ENCODE measurements at places on chromosomes 6 and 20.

- no peak for DNase-seq
Measured at GRCh38 chr6:36121787-36122494, 8.4 kb upstream of the MAPK13 start.

DNA sequence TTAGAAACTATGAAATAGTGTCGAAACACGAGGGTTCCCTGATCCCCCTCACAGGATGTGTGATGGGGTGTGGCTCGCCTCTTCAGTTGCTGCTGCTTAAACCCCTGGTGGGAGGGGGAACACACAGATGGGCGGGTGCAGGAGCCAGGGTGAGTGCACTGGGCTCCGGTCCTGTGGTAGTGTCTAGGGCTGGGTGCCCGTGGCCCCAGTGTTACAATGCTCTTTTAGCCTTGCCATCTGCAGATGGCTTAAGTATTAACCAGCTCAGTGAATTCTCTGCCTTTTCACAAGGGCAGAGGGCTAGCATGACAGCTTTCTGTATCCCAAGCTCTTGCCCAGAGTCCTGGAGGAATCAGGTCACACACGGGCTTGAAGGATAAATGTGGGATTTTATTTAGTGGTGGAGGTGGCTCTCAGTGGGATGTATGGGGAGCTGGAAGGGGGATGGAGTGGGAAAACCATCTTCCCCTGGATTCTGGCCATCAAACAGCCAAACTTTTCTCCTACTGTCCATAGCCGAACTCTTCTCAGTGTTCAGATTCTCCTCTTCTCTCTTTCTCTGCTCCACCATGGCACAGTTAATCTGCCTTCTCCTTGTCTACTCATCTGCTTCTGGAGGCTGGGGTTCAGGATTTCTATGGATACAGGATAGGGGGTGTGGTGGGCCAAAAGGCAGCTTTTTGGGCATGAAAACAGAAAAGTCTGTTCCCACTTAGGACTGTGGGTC, 659.0 kb downstream of the EPM2A start:
- DNase-seq, result no peak

DNA sequence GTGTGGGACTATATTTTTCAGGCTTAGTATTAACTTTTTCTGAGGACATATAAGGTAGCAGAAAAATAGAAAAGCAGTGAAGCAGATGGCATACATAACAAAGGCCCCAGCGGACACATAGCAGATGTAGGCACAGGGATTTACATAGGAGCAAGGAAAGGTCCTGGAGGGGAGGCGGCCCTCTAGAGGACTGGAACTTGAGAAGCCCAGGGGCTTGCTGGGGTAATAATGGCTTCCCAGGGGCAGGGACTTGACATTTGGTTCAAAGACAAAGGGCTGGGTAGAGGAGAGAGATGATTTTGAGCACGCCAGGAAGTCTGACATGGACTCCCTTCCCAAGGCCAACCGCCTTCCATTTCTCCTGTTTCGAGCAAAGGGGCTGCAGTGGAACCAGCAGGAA, 31.7 kb upstream of the OSTM1 start:
- no peak for DNase-seq

GRCh38 chr6:130262008-130262407, 39.3 kb upstream of the SAMD3 start:
- no peak for DNase-seq

DNA sequence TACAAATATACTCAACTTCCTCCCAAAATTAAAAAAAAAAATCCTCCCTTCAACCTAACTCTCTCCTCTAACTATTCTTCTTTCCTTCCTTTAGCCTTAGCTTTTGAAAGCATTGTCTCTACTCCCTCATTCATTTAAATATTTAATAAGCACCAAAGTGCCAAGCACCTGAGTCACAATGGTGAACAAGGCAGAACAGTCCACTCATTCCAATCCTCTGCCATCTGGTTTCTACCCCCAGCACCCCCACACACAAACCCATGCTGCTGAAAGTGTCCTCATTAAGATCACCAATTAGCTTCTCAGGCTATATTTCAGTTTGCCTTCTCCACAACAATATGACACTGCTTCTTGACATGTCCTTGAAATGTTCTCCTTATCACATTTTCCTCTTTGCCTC, 76.3 kb downstream of the DTNBP1 start:
- DNase-seq, result peak; percentile 6

- DNase-seq, result no peak
Measured at GRCh38 chr6:36389353-36389752, 1.9 kb upstream of the ETV7 start.

- DNase-seq, result no peak
Measured at GRCh38 chr6:24893342-24893850, 42.4 kb downstream of the RIPOR2 start.

DNA sequence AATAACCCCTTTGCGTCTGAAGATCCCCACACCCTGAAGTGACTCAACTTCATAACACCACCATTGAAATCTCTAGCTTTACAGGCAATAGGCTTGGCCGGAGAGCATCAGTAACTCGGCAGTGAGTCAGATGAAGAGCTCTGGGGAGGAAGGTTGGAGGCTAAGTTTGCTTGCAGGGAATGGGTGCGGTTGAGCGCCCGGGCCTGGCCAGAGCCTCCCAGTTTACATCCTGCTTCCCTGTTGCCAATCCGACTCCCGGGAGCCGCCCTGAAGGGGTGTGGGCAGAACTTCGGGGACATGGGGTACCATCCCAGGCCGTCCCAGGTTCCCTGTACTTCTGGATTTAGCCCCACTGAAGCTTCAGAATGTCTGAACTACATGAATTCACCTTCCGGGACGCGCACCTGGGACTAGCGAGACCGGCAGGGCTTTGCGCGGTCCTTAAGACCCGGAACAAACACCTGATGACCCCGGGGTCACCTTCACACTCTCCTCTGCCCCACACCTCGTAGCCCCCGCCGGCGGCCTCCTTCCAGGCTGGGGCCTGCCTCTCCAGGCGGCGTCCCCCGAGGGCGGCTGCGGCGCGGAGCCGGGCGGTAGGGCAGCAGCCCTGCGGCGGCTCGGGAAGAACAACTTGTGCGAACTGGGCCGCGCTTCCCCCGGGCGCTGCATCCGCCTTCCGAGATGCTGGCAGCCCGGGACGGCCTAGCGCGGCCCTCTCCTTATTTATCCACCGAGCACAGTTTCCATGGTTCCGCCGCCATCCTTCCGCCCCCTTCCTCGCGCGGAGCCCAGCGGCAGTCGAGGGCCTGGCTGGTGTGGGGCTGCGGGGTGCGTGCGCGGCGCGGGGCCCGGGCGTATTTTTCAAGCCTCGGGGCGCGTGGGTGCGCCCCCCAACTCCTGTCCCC, 56.6 kb upstream of the RREB1 start:
- DNase-seq, result peak; percentile 79

- peak; percentile 34 for DNase-seq
Measured at GRCh38 chr20:25360631-25361286, 29.9 kb downstream of the ABHD12 start.

- DNase-seq, result no peak
Measured at GRCh38 chr6:141483598-141484061, 649.1 kb upstream of the GJE1 start.

DNA sequence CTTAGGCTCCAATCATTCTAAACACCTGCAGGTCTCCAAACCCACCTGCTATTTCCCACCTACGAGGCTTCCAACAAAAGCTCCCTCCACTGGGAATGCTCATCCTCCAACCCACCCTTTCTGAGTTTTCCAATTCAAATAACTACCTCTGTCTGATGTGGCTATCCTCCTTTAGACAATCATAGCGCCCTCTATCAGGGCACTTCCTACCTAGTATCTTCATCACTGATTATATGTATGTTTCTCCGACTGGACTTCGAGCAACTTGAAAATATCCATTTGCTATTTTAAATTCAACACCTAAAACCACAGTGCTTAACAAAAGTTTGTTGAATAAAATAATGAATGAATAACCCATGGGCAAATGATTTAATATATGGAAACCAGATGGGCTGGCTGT, 41.3 kb downstream of the MTFR2 start:
- no peak for DNase-seq

GRCh38 chr6:157090736-157091135, 232.6 kb downstream of the TMEM242 start:
- no peak for DNase-seq

DNA sequence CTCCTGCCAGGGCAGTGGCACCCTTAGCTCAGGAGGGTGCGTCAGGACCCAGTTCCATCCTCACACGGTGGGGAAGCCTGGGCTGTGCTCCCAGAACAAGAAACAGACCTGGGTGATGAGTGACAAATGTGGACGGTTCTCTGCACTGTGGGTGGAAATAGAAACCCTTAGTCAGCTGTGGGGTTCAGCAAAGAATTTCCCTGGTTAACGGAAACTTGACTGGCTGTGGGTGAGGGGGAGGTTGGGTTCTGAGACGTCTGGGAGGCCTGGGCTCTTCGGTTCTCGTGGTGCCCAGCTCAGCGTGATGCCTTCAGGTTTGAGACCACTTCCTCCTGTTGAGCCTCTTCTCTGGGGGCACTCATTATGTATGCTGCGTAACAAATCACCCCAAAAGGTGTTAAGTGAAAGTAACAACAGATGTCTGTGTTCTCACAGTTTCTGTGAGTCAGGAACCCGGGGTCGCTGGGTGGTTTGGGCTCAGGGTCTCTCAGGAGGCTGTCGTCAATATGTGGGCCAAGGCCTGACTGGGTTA, 53.1 kb upstream of the FAM83D start:
- no peak for DNase-seq

GRCh38 chr6:157806131-157806855, 16.8 kb upstream of the SNX9 start:
- no peak for DNase-seq

GRCh38 chr6:166772518-166772917, 145.5 kb upstream of the RPS6KA2 start:
- DNase-seq, result no peak

DNA sequence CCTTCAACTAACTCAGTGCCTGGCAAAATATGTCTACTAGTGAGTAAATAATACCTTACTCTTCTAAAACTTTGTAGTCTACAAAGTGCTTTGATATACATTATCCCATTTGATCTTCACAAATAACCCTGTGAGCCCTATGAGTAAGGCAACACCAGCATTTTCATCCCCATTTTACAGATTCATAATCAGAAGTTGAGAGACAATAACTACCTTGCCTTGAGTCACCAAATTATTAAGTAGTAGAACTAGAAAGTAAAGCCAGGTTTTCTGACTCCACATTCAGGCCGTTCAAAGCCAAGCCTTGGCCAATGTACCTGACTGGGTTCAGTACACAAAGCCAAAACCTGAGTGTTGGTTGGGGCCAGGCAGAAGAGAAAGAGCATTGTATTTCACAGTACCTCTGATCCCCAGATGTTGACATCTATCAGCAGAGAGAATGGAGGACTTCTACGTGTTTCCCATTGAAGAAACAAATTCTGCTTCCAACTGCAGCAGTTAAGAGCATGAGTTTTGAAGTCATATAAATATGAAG, 111.3 kb upstream of the LGSN start:
- no peak for DNase-seq

- no peak for DNase-seq
Measured at GRCh38 chr6:169723991-169724493, 258 bp downstream of the PHF10 start.

DNA sequence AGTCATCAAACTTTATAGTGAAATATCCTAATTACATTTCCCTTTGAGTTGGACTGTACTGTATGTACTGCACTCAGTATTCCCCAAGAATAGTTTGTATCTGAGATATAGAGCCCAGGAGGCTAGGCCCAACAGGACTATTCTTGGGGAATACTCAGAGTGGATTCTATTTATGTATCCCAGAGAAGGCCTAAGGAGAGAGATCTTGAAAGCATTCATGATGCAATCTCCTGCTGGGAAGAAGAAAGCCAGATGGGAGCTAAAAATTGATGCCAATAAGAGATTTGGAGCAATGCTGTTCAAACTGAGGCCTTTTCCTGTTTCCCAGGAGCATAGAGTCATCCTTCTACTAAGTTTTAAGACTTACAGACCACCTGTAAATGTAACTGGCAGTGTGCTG, 452.1 kb upstream of the PLCB4 start:
- DNase-seq, result no peak

DNA sequence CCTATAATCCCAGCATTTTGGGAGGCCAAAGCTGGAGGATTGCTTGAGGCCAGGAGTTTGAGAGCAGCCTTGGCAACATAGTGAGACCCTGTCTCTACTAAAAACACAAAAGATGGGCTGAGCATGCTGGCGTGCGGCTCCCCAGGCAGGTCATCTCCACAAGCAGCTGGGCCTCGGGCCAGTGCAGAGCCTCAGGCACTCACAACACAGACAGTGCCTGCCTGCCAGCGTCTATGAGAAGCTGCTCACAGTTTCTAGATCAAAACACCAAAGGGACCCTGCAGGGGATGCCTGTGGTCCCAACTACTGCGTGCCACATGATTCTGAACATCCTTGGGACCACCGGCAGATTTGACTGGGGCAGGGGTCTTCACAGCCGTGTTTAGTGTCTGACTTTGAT, 59.4 kb downstream of the GINS1 start:
- no peak for DNase-seq

- peak; percentile 27 for DNase-seq
Measured at GRCh38 chr20:17768271-17768670, 68.5 kb downstream of the BANF2 start.

GRCh38 chr6:52642368-52642767, 28.5 kb upstream of the TMEM14A start:
- DNase-seq, result no peak

DNA sequence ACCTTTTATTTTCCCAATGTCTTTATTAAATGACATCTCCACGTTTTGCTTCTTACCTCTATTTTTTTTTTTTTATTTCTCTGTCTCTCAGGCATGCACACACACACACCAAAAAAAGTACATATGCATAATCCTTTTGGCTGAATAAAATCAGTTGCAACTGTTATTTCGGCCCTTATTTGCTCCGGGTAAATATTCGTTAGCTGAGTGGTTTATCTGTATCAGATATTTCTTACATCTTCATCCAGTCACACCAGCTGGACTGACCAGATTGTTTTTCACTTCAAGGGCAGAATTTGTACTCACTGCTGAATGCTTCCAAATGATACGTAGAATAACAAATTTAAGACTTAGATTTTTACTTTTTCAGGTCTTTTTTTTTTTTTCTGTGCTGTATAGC, 45.5 kb downstream of the PTPN1 start:
- no peak for DNase-seq

DNA sequence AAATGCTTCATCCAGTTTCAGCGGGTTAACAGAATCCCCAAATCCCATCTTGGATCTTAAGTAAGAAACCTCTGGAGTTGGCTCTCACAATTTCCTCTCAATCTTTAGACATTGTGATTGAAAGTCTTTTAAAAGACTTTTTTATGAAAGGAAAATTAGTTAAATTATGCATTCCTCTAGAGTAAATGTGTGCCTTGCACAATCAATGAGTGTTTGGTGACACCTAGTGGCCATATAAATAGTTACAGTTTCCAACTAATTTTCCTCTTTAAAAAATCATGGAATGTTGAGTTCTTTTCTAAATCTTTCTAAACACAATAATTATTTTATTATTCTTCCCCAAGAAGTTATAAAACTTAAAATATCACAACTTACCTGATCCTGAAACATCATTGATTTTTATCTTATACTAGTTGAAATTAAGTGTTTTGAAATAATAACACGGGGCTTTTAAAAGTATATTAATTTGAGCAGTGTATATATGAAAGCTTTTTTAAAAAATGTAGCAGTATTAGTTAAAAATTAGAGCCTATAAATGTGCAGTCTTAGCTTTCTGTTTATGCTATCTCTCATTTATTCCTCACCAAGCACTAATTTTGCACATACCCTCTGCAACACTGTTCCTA, 66.4 kb downstream of the PKHD1 start:
- no peak for DNase-seq
